Activated naive CD8-positive, alpha-beta T cell treated with anti-CD3 and anti-CD28 coated beads, Interleukin-2, amount 10 ng/mL, durations not matched to agents 7 days and 5 days (primary cell): ENCODE measurements at places on chromosomes 12 and 14. TPM values are rescaled to one million over a fixed set of nuclear protein-coding genes. Genes with fewer than 3 reads are reported as not detected.

The YBX3 gene
- 72.3 TPM for total RNA-seq

The ZCCHC8 gene
- 44.8 TPM for total RNA-seq

The PZP gene
- total RNA-seq, result not detected

The FOS gene
- 60.3 TPM for total RNA-seq

The TMX1 gene
- total RNA-seq, result 44.6 TPM

GRCh38 chr14:36662258-36662542 is 540 bp downstream of the PAX9 start:
- DNase-seq, result no peak
- H3K27me3 ChIP-seq, result peaks cover 92% of the 10 kb centered on the region
- peak overlapping the region; percentile 13 for H3K4me3 ChIP-seq
- H3K27ac ChIP-seq, result peak overlapping the region; percentile 65

The TAS2R8 gene
- not detected for total RNA-seq

DNA sequence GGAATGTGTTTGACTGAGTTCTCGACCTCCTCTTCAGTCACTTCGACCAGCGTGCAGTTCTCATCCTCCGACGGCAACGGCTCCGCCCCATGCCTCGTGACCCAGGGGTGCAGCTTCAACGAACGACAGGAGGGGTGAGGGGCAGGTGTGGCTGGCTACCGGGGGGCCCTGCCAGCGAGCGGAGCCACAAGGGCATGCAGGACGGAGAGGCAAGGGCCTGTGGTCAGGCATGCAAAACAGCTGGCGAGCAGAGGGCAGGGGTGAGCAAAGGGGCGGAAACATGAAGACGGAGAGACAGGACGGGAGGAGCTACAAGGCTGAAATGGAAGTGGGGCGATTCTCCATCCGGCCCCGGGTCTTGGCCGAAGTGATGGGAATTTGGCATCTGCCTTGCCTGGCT is 38.7 kb downstream of the P2RX4 start:
- DNase-seq, result no peak
- H3K27ac ChIP-seq, result no peak overlapping the region
- no peak overlapping the region for H3K4me3 ChIP-seq
- H3K4me1 ChIP-seq, result no peaks in the 10 kb centered on the region

GRCh38 chr14:57933349-57933748 is 67.5 kb upstream of the SLC35F4 start:
- no peak overlapping the region for H3K27ac ChIP-seq
- H3K27me3 ChIP-seq, result peaks cover 2% of the 10 kb centered on the region
- H3K4me1 ChIP-seq, result no peaks in the 10 kb centered on the region
- no peak overlapping the region for H3K4me3 ChIP-seq

GRCh38 chr12:123449856-123450255 is 8.1 kb upstream of the SNRNP35 start:
- H3K27ac ChIP-seq, result no peak overlapping the region
- H3K36me3 ChIP-seq, result no peaks in the 10 kb centered on the region
- peaks cover 14% of the 10 kb centered on the region for H3K4me1 ChIP-seq
- H3K4me3 ChIP-seq, result no peak overlapping the region

The TOMM20L gene
- not detected for total RNA-seq

The TSHR gene
- 0.39 TPM for total RNA-seq

DNA sequence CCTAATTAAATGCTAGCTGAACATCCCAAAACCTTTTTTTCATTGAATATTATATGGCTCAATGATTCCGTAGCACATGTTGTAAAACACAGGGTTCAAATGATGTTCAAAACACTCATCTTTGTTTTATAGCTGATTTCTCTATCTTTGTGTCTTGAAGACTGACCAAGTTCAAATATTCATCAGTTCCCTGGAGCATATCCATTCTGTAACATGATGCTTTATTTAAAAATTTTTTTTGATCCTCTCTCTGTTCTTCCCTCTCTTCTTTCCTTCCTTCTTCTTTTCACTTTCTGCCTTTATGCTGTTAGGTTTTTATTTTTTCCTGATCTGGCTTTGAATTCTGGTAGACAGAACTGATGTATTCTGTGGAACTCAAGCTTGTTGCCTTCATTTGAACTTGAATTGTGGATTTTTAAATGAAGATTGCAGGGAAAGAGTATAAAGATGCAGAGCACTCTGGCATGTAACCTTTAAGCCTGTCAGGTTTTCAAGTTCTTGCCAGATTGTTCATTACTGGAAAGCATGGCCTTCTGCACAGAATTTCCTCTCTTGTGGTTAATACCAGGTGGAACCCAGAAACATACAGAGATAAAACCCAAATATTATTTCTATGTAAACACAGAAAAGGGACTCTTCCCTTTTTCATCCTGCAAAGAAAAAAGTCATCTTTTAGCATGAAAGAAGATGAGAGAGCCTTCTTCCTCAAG is 39.5 kb downstream of the PROX2 start:
- H3K4me1 ChIP-seq, result peaks cover 44% of the 10 kb centered on the region
- no peak for DNase-seq
- no peaks in the 10 kb centered on the region for H3K27me3 ChIP-seq

DNA sequence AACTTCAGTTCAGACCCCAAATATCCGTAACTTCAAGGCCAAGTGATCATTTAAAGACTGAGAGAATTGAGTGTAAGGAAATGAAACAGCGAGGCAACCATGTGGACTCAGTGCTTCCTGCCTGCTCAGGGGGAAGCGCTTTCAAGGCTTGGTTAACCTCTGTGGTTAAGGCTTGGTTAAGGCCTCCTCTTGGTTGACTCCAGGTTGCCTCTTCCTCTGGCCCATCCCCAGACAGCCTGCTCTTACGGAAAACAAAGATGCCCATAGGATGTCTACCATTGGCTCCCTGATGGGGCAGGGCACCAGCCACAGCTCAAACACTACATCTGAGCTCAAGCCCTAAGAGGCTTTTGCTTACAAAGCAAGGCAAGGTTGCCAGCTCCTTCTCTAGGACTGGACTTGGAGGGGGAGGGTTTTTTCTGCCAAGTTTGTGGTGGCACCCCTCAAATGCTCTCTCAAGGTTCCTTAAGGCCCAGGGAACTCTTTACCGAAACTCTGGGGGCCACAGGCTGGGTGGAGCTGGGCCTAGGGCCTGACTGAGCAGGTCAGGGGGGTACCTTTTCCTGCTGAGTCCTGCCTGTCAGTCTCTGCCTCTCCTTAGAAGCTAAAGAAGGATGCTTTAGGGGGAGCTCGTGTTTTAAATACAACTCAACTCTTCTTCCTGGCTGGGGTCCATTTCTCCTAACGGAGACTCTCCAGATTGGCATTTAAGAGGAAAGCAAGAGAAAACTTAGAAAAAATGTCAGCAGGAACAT is 13.7 kb downstream of the COL2A1 start:
- peak overlapping the region; percentile 60 for H3K4me3 ChIP-seq
- DNase-seq, result peak; percentile 66
- H3K36me3 ChIP-seq, result no peaks in the 10 kb centered on the region

GRCh38 chr12:97745406-97746101 is 282.9 kb downstream of the RMST start:
- H3K4me1 ChIP-seq, result no peaks in the 10 kb centered on the region
- H3K4me3 ChIP-seq, result no peak overlapping the region
- no peaks in the 10 kb centered on the region for H3K36me3 ChIP-seq

The ATP5MC2 gene
- total RNA-seq, result 226 TPM

DNA sequence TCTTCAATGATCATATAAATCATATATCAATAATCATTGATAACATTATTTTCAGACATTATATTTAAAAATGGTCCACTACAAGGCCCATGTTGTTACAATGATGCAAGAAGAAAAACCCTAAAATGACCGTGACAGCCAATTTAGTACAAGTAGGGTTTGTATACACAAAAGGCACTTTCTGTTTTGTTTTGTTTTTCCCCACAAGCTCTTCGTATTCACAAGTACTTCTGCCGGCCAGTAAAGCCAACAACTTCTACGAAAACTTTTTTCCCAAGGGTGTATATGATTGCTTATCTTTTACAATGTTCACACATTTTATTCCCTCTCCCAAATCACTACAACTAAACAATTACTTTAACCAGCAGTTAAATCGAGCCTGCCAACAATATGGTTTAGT is 9.6 kb downstream of the PTPRB start:
- H3K27ac ChIP-seq, result no peak overlapping the region
- H3K27me3 ChIP-seq, result peaks cover 2% of the 10 kb centered on the region
- no peak for DNase-seq
- H3K4me1 ChIP-seq, result no peaks in the 10 kb centered on the region

The ANKRD33 gene
- not detected for total RNA-seq

- H3K27me3 ChIP-seq, result no peaks in the 10 kb centered on the region
- no peaks in the 10 kb centered on the region for H3K36me3 ChIP-seq
- no peak overlapping the region for H3K27ac ChIP-seq
- H3K4me3 ChIP-seq, result no peak overlapping the region
Observed at GRCh38 chr12:126286203-126286602, 1221.0 kb downstream of the AACS start.

DNA sequence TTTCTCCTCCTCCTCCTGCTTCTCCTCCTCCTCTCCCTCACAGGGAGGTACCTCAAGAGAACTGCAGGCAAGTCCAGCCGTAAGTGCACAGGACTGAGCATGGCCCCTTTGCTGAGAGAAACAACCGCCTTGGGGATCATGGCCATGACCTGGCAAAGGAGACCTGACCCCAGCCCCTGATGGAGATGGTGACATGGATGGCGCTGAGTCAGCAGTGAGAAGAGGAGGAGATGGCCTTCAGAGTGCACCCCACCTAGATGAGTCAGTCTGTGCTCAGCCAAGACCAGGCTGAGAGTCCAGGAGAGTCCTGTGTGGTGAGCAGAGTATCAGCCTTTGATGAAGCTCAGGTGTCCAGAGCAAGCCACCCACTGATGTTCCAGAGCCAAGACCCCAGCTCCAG is 36.4 kb downstream of the MEG3 start:
- H3K4me1 ChIP-seq, result no peaks in the 10 kb centered on the region
- no peak overlapping the region for H3K27ac ChIP-seq
- H3K36me3 ChIP-seq, result no peaks in the 10 kb centered on the region
- DNase-seq, result no peak
- H3K27me3 ChIP-seq, result peaks cover 4% of the 10 kb centered on the region

The RAD51B gene
- total RNA-seq, result 43.6 TPM

The TAS2R42 gene
- not detected for total RNA-seq

The EXOC3L4 gene
- not detected for total RNA-seq

DNA sequence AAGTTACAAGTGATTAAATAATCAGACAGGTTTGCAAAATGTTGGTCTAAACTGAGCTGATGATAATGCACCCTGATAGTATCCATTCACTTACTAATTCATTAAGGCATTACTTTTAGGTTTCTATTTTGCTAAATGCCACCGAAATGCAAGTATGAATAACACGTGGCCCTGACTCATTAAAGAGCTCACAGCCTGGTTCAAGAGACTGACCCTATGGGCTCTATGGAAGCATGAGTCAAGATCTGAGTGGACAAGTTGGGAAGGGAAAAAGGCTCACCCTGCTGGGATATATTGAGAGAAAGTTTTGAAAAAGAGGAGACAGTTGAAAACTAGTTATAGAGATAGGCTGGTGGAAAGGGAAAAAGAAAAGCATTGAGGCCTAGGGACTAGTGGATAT is 14.8 kb upstream of the LRRC9 start:
- DNase-seq, result no peak
- no peaks in the 10 kb centered on the region for H3K36me3 ChIP-seq
- H3K27me3 ChIP-seq, result peaks cover 7% of the 10 kb centered on the region
- no peaks in the 10 kb centered on the region for H3K4me1 ChIP-seq
- no peak overlapping the region for H3K4me3 ChIP-seq

The RNASE7 gene
- not detected for total RNA-seq

DNA sequence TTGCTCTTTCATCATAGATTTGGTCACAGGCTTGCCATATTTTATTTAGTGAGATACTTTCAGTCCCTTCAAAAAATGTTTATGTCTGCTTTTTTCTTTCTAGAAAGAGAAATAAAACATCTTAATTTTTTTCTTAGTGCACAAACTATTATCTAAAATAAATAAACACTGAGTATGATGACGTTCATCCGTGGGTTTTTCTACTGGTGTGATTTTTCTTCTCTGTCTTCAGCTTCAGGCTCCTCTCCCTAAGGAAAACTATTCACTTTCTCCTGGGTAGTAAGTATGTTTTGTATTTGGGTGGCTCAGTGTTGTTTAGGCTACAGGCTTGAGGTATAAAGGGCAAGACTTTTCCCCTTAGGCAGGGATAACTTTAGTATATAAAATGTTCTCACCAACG is 154.7 kb downstream of the DACT1 start:
- H3K36me3 ChIP-seq, result no peaks in the 10 kb centered on the region
- no peak overlapping the region for H3K4me3 ChIP-seq
- no peaks in the 10 kb centered on the region for H3K4me1 ChIP-seq
- H3K27me3 ChIP-seq, result peaks cover 6% of the 10 kb centered on the region

GRCh38 chr12:8913702-8914032 is 642 bp upstream of the PHC1 start:
- no peak for DNase-seq
- H3K36me3 ChIP-seq, result no peaks in the 10 kb centered on the region
- H3K4me1 ChIP-seq, result peaks cover 8% of the 10 kb centered on the region
- H3K4me3 ChIP-seq, result peak overlapping the region; percentile 88
- H3K27me3 ChIP-seq, result peaks cover 7% of the 10 kb centered on the region
- peak overlapping the region; percentile 80 for H3K27ac ChIP-seq

The DTD2 gene
- 16.7 TPM for total RNA-seq

DNA sequence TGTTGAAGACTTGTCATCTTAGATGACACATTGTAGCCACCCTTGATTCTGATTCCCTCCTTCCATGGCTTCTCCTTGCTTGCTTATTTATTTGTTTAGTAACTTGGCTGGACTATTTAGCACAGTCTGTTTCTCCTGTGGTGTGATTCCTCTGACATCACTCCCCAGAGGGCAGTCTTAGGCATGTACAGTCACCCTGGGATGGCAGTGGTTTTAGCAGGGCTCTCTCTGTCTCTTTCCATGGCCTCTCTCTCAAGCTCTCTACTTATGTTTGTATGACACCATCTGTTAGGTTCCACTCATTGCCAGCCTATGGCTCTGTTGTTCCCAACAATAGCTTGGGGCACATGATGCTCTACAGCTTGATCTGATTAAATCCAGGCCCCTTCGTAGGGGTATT is 158.3 kb downstream of the ADGRD1 start:
- H3K27me3 ChIP-seq, result peaks cover 10% of the 10 kb centered on the region
- H3K4me1 ChIP-seq, result no peaks in the 10 kb centered on the region
- H3K4me3 ChIP-seq, result no peak overlapping the region

The EEF1AKMT3 gene
- total RNA-seq, result 4.1 TPM

The CHGA gene
- not detected for total RNA-seq

The OR6C1 gene
- not detected for total RNA-seq

DNA sequence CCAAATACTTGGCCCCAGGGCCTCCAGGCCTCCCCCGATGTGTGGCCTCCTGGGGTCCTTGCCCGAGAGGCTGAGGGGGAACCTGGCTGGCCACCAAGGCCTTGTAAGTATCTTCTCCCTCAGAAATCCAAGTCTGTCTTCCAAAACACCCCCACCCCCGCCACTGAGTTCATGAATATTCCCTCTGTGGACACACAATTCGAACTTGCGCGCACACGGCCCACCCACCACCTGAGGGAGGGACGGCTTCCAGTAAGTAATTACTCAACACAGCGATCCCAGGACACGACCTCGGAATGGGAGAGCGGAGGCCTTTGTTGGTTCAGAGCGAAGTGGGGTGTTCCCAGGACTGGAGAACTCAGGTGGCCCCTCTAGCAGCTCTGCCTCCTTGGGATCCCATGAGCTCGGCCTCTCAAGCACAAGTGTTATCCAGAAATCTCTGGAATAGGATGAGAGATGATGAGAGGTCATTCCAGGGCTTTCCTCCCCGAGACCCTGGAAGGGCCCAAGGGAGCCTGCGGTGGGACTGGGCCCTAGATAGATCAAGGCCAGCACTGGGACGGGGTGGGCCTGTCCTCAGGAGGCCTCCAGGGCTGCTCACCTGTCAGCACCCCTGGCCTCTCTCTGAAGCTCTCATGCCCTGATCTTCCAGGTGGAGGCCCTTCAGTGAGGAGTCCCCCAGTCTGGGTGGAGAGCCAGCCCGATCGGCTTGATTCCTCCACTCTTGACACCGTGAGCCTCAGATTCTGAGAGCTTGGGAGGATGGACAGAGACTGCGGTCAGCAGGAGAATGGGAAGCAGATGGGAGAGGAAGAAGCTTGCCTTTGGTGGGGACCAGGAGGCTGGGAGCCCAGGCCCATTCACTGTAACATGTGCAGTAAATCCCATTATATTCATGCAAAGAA is 219.0 kb upstream of the RTL1 start:
- H3K4me1 ChIP-seq, result peaks cover 15% of the 10 kb centered on the region
- H3K27me3 ChIP-seq, result peaks cover 9% of the 10 kb centered on the region
- no peaks in the 10 kb centered on the region for H3K36me3 ChIP-seq
